ENCODE measurements at places on chromosomes 7 and 10.
A peak's percentile ranks its signal among the peaks of the same experiment; 100 is the strongest.

- no peak for DNase-seq
Observed at GRCh38 chr7:116802144-116802745, 60.1 kb upstream of the CAPZA2 start.

DNA sequence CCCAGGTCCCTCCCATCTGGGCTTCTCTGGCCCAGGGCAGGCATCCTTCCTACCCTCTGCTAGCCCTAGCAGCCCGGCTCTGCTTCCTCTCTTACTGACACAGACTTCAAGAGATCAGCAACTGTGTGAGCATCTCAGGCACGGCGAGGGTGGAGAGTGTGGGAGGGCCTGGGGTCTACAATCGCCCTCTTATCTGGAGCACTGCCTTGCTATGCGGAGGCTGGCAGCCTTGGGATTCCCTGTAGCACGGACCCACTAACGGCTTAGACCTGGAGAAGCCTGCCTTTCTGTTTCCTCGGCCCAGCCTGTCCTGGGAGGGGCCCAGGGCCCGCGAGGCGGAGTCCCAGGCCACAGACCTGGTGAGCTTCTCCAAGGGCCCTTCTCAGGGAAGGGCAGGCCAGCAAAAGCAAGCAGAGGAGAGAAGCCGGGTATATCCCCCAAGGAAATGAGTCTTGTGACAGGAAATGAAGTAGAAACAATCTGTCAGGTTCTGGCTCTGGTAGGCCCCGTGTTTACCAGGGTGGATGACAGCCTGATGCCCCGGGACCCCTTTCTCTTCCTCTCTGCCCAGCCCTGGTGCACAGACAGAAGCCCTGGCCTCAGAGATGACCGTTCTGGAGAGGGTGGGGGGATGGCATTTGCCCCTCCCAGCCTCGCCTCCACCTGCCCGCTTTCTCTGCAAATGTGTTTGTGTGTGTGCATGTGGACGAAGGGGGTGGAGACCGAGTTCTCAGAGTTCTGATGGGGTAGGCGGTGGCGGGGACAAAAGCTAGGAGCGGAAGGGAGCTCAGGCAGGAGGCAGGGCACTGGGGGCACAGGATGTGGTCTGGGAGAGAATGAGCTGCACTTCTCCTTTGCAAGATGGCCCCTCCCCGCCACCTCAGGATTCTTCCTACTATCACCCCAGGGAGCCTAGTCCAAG lies 2.5 kb downstream of the LRCH4 start:
- peak; percentile 25 for DNase-seq

- no peak for DNase-seq
Observed at GRCh38 chr7:72069263-72069662, 342.9 kb downstream of the CALN1 start.

DNA sequence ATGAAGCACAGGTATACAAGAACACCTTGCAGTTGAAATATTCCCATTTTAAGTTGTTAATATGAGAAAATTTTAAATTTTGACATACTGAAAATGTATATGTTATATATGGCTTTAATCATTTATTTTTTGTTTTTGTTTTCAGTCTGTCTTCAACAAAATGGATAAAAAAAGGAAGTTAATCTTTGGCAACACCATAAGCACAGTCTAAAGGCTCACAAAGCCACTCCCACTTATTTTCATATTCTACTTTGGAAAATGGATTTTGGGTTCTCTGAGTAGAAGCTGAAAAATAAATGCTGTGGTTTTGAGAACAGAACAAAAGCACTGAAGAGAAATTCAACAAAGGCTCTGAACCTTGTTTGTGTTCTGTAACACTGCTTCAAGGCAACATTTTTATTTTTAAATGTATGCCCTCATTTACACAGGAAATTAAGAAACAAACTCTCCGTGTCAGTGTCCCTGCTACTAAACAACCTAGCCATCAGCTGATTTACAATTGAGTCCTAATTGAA lies 81.3 kb upstream of the LRRN3 start:
- DNase-seq = no peak

DNA sequence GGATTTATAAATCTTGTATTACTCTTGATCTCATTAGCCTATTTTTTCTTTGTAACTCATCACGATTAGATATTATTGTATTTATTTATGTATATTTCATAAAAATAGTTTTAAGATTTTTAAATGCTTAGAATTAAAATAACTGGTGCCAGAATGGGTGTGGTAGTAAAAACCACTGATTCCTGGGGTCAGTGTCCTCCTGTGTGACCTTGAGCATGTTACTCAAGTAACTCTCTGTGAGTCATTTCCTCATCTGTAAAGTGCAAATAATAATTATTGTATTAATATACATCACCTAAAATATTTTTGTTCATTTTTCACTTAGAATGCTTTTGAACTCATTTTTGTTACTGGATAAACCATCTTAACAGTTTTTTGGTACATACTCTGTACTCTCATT lies 91.3 kb upstream of the TMEM229A start:
- no peak for DNase-seq

GRCh38 chr10:130464426-130464825 lies 328.2 kb downstream of the GLRX3 start:
- no peak for DNase-seq

DNA sequence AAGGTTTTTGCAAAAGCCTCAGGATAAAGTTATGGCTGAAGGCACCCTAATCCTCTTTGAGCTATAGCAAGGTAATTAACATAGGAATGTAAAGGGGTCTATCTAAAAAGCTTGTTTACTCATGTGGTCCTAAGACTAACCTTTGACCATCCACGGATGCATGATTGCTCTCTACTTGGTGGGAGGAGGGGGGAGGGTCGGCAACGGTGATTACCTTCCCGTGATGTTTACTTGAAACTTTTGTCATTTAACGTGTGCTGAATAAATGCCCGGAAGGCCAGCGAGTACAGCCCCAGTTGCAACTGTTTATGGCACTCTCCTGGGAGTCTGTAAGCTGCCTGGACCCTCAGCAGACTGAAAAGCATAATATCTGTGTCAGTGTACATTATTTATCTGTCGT lies 78.9 kb upstream of the GPR22 start:
- no peak for DNase-seq

DNA sequence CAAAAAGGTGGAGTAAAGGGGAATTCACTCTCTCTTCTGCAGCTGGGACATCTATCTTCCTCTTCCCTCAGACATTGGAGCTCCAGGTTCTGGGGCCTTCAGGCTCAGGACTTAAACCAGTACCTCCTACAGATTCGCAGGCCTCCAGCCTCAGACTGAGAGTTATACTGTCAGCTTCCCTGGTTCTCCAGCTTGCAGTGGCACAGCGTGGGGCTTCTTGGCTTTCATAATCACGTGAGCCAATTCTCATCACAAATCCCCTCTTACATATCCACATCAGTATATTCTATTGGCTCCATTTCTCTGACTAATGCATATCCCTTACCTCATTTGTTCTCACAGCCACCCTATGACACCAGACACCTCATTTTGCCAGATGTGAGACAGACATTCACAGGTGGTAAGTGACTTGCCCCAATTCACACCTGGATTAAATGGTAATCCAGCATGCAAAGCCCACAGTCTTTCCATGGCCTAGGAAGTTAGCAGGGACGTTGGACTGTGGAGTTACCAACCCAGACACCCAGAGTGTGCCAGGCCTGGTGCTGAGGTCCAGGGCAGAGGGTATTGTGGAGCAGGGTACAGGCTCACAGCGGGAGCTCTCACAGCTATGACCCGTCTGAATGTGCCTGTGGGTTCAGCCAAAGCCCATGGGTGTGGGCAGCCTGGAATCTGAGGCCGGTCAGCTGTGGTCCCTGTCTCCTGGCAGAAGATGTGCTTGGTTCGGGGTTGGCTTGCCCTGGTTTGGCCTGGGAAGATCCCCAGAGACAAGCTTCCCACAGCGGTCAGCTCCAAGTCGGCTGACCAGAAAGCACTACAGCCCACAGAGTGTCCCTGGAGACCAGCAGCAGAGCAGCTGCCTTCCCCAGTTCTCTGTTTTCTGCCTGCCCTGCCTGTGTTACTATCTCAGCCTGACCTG lies 18.4 kb upstream of the ZCCHC24 start:
- no peak for DNase-seq

GRCh38 chr10:129967579-129968019 lies 3.5 kb upstream of the EBF3 start:
- DNase-seq = no peak

DNA sequence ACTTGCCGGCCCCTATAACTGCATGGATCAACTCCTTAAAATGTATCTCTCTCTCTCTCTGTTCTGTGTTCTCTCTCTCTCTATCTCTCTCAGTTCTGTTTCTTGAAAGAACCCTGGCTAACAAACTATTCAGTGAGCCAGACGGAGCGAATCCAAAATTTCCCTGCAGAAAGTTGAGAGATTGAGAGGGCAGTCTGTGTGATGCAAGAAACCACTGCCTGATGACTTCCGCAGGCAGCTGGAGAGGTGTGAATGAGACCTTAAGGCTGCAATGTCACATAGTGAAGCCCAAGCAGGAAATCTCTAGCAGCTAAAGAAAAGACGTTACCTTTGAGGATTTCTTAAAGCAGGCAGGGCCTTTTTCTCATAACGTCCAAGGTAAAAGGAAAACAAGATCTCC lies 17.3 kb downstream of the FAM107B start:
- no peak for DNase-seq

- no peak for DNase-seq
Observed at GRCh38 chr7:38178695-38179344, 775 bp downstream of the STARD3NL start.

DNA sequence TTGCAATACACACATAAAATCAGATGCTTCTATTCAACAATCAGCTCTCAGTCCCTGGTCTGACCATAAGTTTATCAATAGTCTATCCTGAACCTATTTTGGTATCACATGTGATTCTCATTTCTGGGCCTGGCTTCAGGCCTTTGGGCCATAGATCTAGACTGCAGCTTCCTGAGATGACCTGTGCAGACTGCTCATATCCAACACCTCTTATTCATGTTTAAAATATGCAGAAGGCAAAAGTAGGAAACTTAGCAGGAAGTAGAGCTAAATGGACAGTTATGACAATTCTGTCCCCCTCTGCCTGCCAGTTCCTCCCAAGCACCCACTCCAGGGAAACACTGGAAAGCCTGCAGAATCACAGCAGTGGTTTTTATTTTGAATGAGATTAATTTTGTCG lies 53.3 kb downstream of the C7orf25 start:
- DNase-seq = no peak

- no peak for DNase-seq
Observed at GRCh38 chr7:15046861-15047260, 144.3 kb upstream of the DGKB start.

DNA sequence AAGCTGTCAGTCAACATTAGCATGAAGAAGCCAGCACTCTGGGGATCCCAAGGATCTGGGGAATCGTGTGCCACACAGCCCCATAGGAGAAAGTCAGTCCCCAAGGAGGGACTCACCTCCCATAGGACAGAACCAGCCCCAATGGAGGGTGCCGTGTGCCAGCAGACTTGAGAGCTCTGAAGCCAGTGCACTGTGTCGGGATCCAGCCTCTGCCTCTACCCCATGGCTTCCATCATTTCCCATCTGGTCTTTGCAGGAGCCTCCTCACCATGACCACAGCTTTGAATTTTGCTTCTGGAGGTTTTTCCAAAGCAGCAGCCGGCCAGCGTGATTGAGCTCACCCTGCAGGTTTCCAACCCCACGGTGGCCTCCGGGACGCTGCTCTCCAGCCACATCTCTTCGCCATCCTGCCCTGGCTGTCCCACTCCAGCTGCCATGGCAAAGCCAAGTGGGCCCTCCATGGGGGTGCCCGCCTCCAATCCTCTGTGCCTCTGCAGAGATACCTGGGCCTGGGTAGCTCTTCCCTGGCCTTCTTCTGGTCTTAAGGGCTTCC lies 171.8 kb upstream of the SHH start:
- DNase-seq = no peak

DNA sequence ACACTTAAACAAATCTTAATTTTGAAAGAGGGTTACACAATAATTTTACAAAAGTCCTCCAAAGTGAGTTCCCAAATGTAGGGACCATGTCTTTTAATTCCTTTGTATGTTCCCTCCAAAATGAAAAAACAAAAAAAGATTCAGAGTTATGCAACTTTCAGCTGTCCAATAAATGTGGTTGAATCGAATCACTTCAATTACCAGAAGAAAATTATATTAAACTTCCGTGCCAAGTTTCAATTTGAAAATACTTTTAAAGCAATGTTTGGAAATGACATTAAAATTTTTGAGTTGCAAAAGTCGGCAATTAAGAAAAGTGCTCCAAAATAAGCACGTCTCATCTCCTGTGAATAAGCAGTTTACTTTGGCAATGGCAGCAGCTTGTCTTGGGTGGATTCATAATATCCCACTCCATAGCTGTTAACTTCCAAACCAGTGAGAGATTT lies 60.3 kb upstream of the C1GALT1 start:
- no peak for DNase-seq

DNA sequence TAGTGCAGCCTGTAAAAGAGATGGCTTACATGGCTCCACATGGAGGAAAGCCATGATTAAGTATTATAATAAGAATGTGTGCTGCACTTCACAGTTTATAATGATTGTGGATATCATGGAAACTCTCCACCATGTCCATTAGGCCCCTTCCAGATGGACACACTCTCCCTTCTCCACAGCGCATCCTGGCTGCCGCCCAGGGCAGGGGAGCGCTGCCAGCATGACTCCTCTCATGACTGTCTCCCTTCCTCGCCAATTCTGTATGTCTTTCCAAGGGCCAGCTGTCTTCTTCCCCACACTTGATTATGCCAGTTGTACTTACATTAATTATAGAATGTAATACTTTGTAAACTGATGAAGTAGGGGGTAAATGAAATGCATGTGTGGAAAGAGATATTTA lies 259.3 kb upstream of the TMEM72 start:
- DNase-seq = no peak

DNA sequence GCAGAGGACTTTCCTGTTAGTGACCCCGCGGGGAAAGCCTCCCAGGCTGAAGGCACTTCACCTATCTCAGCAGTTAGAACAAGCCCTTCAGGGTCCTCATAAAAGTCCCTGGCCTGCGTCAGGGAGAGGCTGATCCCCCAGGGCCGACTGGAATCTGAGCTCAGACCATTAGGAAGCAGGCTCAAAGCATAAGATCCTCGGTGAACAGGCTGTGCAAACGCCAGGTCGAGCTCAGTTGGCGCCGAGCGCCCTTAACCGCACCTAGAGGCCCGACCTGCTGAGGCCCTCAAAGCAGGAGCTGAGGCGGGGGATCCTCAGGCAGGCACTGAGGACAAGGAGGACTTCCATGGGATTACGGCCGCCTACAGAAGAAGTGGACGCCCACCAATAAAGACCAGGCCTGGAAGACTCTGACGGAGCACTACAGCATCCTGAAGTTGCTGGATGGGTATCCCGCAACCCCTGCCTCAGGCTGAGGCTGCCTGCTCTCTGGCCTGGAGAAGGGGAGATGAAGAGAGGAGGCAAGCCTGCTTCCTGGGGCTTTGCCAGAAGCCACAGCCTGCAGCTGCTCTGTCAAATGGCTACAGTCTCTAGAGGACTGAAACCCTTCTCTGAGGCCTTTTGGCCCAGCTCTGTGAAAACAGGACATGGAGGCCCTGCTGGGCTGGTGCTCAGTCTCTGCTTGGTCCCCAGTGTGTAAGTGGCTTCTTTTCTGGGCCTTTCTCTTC lies 29.9 kb downstream of the LIPJ start:
- no peak for DNase-seq

- DNase-seq = no peak
Observed at GRCh38 chr7:42671627-42672026, 240.2 kb downstream of the C7orf25 start.

GRCh38 chr10:21369697-21370096 lies 155.8 kb downstream of the SKIDA1 start:
- DNase-seq = no peak

- DNase-seq = no peak
Observed at GRCh38 chr7:42700406-42701327, 211.2 kb downstream of the C7orf25 start.

- DNase-seq = peak; percentile 10
Observed at GRCh38 chr10:100969187-100970075, at the start of gene SEMA4G. SEMA4G (plus strand) TSS chr10:100969504; CDS start chr10:100972913, 3,409 bp downstream.

Measured in hippocampal formation (tissue), 2 donors.